Kidney capillary endothelial cell (primary cell): ENCODE measurements at places on chromosomes 11 and 22.
A peak's percentile ranks its signal among the peaks of the same experiment; 100 is the strongest.

DNA sequence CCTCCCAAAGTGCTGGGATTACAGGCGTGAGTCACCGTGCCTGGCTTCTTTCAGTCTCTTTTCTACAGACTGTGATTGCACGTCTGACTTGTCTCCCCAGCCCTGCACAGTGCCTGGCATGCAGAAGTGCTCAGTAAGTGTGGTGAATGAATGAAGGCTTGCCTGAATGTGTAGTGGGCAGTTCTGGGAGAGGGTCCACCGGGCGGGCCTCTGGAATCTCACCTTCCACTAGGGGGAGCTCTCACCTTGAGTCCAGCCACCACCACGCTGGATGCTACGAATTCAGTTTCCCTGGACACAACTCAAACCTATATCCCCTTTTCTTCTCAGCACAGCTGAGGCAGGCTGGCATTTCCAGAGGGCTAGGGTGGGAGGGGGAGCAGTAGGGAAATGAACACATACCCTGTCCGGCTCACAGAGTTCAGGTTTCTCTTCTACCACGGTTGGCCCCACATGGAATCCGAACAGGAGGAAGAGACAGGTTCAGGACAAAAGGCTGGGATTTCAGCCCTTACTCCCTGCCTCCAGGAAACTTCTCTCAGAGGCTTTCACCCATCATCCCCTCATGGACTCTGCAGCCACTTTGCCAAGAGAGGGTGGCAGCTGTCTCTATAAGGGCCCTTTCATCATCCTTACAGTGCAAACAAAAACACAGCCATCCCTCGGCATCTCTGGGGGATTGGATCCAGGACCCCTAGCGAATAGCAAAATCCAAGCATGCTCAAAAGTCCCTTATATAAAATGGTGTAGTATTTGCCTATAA, 86.8 kb downstream of the NECTIN1 start:
- no peak for DNase-seq

GRCh38 chr11:125955856-125956255, 10.0 kb downstream of the VSIG10L2 start:
- DNase-seq, result no peak

DNA sequence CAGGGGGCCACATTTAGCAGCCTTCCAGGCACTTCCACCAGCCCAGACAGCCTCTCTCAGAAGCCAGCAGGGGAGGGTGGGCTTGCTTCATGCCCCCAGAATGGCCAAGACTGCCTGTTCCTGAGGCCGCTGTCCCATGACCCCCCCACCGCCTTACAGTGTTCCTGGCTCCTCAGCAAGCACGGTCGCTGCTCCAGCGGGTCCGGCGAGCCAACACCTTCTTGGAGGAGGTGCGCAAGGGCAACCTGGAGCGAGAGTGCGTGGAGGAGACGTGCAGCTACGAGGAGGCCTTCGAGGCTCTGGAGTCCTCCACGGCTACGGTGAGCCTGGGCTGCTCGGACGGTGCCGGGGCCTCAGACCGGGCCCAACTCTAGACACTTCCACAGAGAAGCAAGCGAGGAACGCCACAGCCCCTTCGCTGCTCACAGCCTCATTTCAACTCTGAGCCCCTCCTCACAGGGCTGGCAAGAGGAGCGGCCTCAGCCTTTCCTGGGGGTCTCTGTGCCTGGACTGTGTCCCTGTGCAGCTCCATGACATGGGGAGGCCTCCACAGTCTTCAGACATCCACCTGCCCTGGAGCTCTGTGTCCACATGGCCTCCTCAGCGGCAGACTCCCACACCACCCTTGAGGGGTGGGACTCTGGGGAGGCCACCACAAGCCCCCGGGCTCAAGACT, 668 bp downstream of the F2 start:
- no peak for DNase-seq

DNA sequence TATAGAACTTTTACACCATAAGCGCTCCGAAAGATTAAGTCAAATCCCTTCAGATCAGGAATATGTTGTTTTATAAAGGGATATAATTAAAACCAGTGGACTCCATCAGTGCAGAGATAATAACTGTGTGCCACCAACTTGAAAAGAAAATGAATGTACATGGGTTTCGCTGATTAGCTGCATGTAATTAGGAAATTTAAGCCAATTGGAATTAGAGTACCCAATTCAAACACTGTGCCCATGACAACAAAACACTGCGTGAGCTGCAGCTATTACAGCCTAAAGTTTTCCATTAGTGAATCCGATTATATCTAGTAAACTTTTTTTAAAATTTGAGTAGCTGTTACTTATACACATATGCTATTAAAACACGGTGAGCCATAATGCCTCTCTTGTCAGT, 392.3 kb upstream of the ARHGAP42 start:
- no peak for DNase-seq

DNA sequence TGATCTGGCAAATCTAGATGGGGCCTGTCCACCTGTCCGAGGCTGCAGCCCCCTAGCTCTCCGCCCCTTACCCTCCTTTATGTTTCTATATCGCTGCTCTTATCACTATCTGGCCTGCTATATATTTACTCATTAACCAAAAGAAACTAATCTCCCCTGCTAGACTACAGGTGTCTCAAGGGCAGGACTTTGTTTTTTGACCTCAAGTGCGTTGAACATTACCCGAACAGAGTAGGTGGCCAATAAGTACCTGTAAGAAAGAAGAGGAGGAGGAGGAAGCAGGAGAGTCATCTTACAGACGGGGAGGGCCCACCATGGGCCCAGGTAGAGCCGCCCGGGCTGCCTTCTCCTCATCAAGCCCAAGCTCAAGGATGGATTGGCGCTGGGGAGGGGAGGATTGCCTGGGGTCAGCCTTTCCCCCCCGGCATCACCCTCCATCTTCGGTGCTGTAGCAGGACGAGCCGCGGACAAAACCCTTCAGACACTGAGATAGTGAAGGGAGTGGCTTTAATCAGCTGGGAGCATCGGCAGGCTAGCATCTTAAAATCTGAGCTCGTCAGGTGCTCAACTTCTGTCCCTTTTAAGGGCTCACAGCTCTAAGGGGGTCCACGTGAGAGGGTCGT, 1.2 kb upstream of the P2RY6 start:
- no peak for DNase-seq

DNA sequence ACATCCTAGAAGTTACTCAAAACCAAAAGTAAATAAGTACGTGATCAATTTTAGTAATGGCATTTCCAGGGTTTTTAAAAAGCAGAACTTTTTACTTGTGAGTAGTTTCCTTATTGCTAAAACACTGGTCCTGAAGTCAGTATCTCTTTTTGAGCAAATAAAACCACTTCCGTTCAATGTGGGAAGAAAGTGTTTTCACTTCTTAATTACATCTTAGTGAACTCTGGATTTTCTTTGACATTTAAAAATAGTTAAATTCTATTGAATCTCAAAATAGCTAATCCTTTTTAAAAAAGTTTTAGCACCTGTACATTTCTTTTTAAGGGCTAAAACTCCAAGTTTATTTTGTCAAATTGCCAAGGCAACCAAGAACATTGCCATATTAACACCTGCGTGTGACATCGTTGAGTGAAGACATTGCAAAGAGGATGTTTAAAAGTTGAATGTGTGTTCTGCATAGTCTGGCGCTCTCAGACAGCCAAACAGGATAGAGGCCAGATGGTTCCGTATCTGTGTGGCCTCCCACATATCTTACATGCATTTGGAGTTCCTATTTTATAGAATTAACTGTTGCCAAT, 17.2 kb upstream of the OR5B21 start:
- no peak for DNase-seq

GRCh38 chr11:33869481-33870422, 22.1 kb downstream of the LMO2 start:
- peak; percentile 78 for DNase-seq

DNA sequence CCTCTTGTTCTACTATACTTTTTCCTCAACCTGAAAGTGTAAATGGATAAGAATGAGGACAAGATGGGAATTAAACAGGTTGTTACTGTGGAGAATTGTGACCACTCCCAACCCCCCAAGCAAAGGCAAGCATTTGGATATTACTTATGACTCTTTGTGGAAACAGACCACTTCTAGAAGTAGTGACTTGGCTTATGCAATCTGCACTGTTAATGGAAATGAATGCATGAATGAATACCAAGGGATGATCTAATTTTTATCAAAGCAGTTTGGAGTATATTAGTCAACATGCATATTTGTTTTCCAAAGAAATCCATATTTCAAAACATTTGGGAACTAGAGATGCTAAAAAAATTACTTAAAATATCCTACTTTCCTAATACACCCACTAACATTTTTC, 35.3 kb downstream of the AMOTL1 start:
- DNase-seq, result no peak

DNA sequence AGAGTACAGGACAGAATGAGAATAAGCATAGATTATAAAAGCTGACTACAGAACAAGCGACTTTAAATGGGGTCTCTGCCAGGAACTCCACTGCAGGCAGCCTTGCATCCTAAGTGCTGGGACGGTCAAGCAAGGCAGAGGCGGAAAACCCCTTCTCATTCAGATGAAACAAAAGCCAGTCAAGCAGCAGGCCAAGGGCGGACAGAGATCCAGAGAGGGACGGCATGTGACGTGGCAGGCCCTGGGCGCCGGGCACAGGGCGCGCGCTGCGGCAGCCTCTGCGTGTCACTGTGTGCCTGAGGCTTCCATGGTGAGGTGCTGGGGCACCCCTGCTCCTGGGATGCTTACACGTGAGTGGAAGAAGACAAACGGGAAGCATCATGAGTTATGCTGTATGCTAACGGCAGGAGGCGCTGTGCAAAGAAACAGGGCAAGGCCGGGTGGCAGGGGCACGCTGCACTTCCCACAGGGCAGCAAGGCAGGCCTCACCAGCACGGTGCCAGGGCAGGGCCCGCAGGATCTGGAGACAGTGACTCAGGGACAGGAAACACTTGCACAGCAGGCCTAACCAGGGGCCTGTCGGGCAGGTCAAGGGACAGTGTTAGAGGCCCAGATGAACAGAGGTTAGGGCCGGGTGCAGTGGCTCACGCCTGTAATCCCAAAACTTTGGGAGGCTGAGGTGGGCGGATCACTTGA, 6.2 kb downstream of the TOLLIP start:
- peak; percentile 73 for DNase-seq

DNA sequence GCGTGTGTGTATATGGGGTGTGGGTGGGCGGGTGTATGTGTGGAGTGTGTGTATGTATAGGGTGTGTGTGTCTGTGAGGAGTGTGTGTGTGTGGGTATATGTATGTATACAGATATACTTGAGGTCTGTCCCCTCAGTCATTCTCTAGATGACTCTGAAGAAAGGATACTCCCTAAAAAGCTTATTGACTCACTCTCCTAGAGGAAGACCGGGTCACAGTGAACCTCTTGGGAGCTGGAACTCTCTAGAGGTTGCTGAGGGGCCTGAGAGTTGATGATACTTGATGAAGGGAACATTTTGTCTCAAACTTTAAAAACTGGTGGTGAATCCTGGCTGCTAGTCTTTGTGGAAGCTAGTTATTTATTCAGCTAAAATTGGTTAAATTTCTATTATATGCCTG, 15.1 kb downstream of the STX3 start:
- DNase-seq, result peak; percentile 22

DNA sequence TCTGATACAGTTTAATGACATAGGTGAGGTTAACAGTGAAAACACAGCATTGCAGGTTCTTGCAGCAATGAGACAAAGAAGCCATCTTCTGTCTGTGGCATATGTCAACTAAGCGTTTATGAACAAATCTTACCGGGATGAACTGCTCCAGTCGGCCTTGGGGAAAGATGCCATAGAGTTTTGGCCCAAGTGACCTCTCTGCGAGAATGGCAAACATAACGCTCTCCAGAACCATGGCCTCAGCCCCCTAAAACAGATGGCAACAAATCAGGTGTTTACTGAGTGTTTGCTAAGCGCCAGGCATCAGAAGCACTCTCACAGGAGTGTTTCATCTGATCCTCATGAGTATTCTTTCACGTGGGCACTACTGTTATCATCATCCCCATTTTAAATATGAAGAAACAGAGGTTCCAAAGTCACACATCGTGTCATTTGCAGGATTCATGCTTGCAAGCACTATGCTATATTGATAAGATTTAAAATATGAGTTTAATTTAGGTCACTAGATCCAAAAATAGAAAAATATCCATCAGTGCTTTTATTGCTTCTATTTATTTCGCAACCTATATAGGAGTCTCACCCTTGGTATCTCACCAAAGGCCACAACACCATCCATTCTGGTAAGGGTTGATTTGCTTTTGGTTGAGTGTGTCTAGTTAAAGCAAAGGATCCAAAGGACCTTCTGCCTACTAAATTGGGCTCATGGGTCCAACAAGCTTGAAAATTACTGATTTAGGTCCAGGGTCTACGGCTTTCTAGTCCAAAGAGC, 35.9 kb downstream of the TCIRG1 start:
- DNase-seq, result no peak

- DNase-seq, result no peak
Observed at GRCh38 chr11:40388097-40388818, 1071.2 kb downstream of the LRRC4C start.

DNA sequence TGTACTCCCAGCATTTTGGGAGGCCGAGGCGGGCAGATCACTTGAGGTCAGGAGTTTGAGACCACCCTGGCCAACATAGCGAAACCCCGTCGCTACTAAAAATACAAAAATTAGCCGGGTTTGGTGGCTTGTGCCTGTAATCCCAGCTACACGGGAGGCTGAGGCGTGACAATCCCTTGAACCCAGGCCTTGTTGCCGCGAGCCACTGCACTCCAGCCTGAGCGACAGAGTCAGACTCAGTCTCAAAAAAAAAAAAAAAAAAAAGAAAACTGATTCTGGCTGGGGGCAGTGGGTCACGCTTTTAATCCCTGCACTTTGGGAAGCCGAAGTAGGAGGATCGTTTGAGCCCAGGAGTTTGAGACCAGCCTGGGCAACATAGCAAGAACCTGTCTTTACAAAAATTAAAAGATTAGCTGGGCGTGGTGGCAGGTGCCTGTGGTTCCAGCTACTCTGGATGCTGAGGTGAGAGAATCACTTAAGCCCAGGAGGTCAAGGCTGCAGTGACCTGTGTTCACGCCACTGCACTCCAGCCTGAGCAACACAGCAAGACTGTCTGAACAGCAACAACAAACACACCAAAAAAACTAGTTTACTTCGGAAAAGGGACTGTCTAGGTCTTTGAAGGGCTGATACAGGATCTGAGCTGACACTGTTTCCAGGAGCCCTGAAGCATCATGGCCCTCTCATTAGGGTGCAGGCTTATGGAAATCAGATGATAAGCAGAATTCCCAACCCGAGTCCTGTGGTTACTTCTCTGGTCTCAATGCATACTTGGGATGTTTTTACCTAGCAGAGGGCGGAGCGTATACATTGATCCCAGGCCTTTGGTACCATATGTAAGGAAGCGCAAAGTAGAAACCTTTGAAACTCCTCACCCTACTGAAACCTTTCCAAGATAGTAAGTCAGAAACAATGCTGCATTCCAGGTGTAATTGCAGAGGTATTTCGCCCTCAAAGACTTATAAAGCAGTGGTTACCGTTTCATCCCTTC, 1.8 kb upstream of the CHKB start:
- DNase-seq, result no peak

- DNase-seq, result no peak
Observed at GRCh38 chr22:46121079-46121478, 29.2 kb upstream of the PPARA start.
